ENCODE measurements at places on chromosomes 7 and 10.

GRCh38 chr7:91326516-91327199 lies 62.4 kb downstream of the FZD1 start:
- no peak for DNase-seq

DNA sequence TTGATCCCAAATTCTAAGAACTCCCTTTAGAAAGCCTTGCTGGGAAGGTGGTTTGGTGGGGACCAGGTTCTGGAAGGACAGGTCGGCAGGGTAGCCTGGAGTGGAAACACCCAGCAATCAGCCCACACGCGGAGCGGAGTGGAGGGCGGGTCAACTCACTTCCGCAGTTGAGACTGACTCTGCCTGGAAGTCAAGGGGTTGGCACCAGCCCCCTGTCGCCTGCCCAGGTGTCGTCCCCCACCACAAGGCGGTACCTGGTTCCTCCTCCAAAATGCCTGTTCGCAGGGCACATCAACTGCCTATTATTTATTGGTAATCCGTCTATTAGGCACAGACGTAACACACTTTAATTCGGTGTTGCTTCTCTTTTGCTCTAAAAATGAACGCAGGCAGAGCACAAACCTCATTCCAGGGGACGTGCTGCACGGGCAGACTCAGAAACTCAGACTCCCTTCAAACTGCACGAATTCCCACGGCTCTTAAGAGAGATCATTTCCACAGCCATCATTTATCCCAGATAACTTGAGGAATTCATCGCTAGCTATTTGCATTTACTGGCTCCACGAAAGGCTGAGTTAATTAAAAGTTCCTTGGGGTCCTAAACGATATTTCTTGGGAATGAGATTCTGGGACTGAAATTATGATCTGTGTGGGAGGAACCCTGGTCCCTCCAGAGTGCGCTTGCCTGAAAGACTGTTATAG lies 248.2 kb upstream of the PPP2R2D start:
- no peak for DNase-seq

- no peak for DNase-seq
Measured at GRCh38 chr7:44802418-44803025, 6.0 kb downstream of the PPIA start.

- no peak for DNase-seq
Measured at GRCh38 chr10:24814568-24815313, 91.1 kb upstream of the ARHGAP21 start.

GRCh38 chr7:22051886-22052673 lies 106.4 kb upstream of the CDCA7L start:
- peak; percentile 6 for DNase-seq

DNA sequence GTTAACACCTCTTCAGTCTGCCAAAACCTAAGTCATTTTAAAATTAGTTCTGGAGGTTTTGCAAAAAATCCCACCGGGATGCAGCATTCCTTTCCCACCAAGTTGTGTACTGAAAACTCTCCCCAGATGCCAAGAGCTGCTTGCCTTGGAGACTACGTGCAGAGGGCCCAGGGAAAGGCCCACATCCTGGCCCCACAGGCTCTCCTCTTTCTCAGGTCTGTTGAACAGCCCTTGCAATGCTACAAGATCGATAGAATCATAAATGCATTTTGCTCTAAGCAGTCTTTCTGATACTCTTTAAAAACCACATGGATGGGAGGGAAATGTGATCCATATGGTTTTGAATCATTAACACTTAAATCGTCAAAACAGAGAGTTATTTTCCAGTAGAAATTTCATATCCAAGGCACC lies 126.7 kb upstream of the ZMIZ1 start:
- no peak for DNase-seq

- DNase-seq: no peak
Measured at GRCh38 chr10:89151857-89152256, 55.3 kb downstream of the CH25H start.

DNA sequence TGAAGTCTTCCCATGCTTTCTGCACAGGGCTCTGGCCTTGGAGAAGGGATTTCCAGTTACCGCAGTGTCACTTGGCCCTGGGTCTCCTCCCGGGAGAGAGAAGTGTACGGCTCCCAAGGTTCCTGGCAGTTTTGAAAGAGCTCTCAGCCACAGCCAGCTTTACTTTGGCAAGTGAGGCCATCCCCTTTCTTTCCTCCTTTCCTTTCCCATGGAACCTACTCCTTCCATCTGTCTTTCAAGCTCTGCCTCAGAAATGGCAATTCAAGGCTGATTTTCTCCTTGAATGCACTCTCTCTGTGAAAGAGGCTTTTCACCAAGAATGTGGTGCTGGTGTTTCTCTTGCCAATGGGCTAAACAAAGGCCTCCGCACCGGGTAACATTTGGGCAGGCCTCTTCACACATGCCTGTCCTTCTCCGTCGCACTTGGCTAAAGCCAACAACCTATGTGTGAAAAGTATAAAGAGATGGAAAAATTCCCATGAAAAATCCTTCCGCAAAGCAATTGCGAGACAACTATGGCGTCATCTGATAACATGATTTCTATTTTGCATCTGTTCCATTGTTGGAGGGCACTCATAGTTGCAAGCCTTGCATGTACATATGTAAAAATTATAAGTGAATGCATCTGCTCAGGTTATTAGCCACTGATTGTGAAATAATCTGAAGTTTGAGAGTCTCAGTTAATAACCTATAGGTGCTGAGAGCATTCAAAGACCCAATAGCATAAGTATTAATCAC lies 125.4 kb downstream of the PFKFB3 start:
- peak; percentile 31 for DNase-seq

- DNase-seq: no peak
Measured at GRCh38 chr7:27933671-27934565, 194.0 kb downstream of the TAX1BP1 start.

DNA sequence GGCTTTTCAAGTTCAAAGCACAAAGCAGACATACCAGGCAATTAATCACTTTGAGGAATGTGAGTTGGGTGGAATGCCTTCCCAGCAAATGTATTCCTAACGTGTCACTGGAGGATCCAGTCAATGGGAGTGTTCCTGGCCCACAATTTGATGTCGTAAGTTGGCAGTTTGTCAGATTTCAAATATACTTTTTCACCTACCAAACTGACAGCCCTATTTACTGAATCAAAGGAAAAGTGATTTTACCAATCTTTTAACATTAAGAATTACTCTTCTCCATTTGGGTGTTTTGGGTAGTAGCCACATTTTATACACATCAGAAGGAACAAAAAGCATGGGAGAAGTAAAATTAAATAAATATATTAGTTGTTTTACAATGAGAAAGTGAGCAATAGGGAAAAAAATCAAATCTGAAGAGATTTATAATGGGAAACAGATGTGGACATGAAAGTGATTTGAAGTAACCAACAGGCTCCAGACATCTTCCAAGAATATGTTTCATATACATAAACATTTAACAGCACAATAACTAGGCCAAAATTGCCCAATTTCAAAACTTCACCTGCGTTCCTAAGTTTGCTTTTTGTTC lies 222.9 kb downstream of the MTERF1 start:
- no peak for DNase-seq

DNA sequence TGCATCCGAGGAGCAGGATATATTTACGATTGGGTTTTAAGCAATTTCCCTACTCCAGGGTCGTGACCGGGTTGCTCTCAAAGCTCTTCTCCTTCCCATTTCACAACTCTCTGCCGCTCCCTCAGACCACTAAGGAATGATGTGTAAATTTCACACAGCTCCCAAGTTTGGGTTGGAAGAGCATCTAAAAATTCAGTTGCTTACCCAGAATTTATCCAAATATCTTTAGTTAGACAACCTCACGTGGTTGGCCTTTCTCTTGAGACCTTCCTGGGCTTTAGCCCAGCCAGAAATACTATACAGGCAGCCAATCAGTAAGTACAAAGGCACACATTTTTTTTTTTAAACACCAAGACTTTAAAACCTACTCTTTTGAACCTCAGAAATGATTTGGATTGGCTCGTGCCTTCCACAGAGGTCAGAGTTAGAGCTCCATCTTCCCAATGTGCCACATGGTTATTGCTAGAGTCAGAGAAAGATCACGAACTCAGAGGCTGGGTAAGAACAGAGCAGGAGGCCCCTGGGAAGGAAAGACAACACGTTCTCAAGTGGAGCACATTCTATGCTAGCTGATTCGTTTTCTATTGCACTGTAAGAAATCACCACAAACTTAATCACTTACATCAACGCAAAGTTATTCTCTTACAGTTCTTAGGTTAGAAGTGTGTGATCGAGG lies 335.4 kb upstream of the MGMT start:
- DNase-seq: no peak

- DNase-seq: no peak
Measured at GRCh38 chr7:115680921-115681320, 349.6 kb downstream of the TFEC start.

- DNase-seq: peak; percentile 91
Measured at GRCh38 chr7:100489824-100490223, 6.1 kb downstream of the NYAP1 start.

- DNase-seq: no peak
Measured at GRCh38 chr10:47264797-47265281, 35.2 kb upstream of the GDF10 start.

DNA sequence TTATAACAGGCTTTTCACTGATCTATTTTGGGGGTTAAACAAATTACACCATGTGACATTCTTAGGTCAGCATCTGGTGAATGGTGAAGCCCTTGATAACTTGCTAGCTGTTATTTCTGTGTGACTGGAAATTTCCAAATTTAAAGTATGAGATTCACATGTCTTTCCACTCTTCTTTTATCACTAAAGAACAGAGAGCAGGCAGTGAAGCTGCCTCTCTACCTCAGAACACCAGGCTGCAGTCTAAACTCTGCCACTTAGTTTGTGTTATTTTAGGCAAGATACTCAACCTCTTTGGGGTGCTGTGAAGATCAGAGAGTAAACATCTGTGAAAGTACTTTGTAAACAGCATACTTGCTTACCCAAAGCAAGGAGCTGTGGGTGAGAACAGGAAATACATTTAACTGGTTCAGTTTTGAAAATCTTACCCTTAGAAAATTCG lies 15.5 kb upstream of the SP4 start:
- DNase-seq: no peak

GRCh38 chr10:63702092-63702491 lies 180.9 kb downstream of the REEP3 start:
- no peak for DNase-seq

- no peak for DNase-seq
Measured at GRCh38 chr10:67618116-67618515, 77.9 kb downstream of the CTNNA3 start.

DNA sequence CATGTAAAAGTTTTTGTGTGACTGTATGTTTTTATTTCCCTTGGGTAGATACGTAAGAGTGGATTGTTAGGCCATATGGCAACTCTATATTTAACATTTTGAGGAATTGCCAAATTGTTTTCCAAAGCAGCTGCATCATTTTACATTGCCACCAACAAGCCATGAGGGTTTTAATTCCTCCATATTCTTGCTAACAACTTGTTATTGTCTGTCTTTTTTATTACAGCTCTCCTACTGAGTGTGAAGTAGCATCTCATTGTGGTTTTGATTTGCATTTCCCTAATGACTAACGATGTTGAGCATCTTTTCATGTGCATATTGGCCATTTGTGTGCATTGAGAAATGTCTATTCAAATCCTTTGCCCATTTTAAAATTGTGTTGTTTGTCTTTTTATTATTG lies 94.9 kb downstream of the CARD11 start:
- no peak for DNase-seq

DNA sequence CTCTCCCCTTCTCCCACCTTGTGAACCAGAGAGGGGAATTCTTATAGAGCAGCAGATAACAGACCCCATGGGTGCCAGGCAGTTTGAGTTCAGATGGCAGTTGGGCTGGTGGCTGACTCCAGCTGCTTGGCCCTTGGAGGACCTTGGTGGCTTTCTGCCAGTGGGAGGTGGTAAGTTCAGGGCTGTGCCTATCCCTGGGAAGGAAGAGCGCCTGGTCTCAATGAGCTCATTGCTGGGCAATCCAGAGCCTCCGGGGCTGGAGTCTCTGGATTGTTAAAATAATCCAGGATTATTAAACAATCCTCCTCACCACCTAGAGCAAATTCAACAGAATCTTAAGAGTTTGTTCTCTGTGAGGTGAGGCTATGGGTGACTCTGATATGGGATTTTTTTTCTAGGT lies 105.2 kb downstream of the FANK1 start:
- no peak for DNase-seq

- DNase-seq: no peak
Measured at GRCh38 chr10:34102237-34102673, 712.8 kb downstream of the PARD3 start.

GRCh38 chr10:68543004-68543918 lies 15.9 kb upstream of the SLC25A16 start:
- no peak for DNase-seq

DNA sequence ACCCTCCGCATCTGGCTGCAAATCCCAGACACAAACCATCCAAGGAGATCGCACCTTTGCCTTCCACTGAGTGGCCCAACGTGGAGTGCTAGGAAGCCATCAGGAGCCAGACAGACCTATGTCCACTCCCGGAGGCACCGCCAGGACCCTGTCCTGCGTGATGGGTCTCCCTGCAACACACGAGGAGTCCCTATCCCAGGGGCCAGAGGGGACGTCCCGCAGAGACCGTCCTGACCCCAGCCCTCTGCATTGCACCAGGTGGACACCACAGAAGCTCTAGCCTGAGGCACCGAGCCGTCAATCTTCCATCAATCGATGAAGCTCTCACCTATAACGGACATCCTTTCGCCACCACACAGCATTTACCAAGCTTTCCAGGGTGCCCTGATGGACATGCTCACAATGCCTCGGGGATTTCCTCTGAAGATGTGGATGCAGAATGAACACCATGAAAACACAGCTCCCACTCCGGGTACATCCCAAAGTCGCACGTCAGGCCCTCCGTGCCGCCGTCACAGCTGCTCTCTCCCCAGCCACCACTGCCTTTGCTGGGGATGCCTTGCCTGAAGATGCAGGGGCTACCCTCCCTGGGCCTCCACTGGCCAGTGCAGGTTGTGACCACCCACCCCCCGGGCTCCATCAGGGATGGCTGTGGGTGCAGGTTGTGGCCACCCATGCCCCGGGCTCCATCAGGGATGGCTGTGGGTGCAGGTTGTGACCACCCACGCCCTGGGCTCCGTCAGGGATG lies 54.1 kb downstream of the PTPRN2 start:
- DNase-seq: no peak

GRCh38 chr10:81135851-81136250 lies 598.1 kb downstream of the SH2D4B start:
- no peak for DNase-seq

GRCh38 chr10:95201736-95202135 lies 7.7 kb downstream of the ACSM6 start:
- no peak for DNase-seq

- DNase-seq: no peak
Measured at GRCh38 chr7:27101171-27101956, 1.1 kb downstream of the HOXA2 start.

All from nucleus accumbens (tissue), 56 donors.